ENCODE measurements at places on chromosomes 4 and X.

DNA sequence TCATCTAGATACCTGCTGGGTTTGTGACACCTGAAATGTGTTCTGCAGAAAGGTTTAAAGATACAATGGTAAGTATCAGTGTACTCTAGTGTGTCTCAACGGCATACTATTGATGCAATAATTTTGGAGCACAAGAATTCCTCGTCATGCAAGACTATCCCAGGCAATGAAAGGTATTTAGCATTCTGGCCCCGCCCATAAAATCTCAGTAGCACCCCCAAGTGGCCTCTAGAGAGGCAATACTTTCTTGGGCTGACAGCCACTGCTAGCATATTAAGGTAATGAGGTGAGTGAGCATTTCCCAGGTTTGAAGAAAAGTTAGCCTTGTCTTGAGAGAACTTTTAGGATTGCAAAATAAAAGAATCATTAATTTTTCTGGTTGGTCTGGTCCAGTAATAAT, 24.0 kb downstream of the TAB3 start:
- no peak for DNase-seq

DNA sequence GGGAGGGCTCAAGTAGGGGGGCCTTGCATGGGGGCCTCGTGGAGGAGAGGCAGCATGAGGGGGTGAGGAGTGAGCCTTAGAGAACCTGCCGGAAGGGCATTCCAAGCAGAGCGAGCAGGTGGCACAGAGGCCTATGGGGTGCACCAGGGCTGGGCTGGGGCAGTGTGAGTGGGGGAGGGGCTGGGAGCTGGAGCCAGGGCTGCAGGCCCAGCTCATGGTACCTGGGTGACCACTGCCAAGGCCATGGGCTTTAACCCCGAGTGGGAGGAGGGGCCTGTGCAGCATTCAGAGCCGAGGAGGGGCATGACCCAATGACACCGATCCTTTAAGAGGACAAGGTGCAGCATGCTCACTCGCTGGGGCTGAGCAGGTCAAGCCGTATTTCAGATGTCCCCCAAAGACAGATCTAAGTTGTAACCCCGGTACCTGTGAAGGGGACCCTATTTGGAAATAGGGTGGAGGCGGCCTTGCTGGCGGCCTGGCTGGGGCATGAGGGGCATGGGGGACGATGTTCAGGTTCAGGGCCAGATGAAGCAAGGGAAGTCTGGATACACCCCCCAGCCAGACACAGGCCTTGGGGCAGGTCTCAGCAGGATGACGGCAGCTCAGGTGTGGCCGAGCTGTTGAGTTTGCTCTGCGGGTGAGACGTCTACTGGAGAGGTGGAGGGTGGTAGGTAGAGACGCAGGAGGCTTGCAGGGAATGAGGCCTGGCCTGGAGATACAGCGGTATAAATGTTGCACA, 137.0 kb downstream of the CPZ start:
- no peak for DNase-seq

DNA sequence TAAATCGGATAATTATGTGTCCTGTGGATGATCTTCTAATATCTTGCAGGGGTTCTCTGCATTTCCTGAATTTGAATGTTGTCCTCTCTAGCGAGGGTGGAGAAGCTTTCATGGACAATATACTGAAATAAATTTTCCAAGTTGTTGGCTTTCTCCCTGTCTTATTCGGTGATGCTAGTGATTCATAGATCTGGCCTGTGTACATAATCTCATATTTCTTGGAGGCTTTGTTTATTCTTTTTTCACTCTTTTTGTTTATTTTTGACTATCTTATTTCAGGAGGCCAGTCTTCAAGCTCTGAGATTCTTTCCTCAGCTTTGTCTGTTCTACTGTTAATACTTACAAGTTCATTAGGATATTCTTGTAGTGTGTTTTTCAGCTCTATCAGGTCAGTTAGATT, 20.7 kb upstream of the CLGN start:
- DNase-seq, result no peak

GRCh38 chrX:69372435-69372834, 131.7 kb upstream of the NALF2 start:
- DNase-seq, result no peak

DNA sequence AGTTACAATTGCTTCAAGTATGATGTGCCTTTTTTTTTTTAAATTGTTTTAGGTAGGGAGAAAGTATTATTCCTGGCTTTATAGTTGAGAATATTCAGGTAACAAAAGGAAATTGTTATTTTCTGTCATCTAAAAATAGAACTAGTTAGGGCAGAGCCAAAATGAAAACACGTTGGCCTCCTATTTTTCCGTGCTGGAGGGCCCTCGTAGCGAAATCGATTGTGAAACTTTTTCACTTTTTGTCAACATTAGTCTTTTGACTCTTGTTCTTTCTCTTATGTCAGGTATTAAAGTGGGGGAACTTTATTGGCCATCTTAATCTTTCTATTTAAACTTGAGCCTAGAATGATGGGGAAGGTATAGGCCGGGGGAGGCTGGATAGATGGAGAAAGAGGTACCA, 104.9 kb downstream of the ARHGAP10 start:
- DNase-seq, result no peak
